ENCODE measurements at places on chromosomes 11 and 22.

GRCh38 chr22:30876221-30876751, 92.3 kb downstream of the MORC2 start:
- DNase-seq: no peak

GRCh38 chr11:112029460-112029859, 4.3 kb downstream of the DLAT start:
- DNase-seq: no peak

DNA sequence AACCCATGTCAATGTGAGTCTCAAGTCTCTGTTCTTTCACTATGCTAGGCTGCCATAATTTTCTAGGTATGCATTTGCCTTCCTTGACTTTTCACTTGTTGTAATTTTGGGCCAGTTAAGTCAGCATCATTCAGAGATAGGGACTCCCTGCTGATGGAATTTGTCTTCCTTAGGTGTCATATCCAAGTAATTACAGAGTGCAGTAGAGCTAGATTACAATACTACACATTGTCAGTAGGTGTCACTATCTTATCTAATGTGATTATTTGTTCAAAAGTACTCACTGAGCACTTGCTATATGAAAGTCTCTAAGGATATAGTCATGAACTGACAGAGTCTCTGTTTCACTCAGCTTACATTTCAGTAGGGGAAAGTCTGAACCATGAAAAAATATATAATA, 25.0 kb upstream of the SYN3 start:
- no peak for DNase-seq

GRCh38 chr11:129950101-129951091, 52.2 kb downstream of the PRDM10 start:
- DNase-seq: peak; percentile 69

GRCh38 chr22:29877620-29878019, 5.4 kb upstream of the MTMR3 start:
- DNase-seq: no peak

Measured in Ammon's horn (tissue), 1 donor.